CD4-positive, alpha-beta T cell treated with Interleukin-2 at 100 ng/mL for 4 hours (primary cell): ENCODE measurements at places on chromosomes 5 and 9.

DNA sequence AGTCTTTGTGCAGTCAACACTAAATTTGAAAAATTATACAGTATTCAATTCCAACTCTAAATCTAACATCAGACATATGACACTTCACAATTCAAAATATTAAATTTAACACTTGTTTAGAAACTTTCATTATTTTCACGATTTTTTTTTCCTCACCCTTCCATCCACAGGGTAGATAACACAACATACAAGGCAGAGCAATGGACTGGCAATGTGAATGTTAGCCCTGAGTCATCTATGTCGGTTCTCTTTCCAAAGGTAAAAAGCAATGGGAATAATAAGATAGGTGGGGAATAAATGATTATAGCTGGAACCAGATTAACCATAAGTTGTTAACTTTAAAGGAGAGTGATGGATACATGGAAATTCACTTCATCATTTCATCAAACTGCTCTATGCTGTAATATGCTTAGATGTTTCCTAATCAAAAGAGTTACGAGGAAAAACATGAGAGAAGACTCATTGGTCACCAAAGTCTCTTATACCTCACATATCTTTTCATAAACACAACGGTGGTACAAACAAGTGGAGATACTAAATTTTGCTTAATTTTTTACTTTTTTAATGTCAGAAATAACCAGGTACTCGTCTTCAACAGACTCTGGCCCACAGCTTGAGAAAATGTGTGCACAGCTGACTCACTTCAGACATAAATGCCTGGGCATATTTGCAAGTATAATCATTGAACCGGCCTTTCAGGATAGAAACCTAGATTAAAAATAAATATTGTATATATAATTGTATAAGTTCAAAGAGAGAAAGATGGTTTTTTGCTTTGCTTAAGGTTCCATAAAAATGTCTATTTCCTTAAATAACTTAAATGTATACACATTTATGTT lies 23.0 kb downstream of the RFX3 start:
- DNase-seq: no peak

DNA sequence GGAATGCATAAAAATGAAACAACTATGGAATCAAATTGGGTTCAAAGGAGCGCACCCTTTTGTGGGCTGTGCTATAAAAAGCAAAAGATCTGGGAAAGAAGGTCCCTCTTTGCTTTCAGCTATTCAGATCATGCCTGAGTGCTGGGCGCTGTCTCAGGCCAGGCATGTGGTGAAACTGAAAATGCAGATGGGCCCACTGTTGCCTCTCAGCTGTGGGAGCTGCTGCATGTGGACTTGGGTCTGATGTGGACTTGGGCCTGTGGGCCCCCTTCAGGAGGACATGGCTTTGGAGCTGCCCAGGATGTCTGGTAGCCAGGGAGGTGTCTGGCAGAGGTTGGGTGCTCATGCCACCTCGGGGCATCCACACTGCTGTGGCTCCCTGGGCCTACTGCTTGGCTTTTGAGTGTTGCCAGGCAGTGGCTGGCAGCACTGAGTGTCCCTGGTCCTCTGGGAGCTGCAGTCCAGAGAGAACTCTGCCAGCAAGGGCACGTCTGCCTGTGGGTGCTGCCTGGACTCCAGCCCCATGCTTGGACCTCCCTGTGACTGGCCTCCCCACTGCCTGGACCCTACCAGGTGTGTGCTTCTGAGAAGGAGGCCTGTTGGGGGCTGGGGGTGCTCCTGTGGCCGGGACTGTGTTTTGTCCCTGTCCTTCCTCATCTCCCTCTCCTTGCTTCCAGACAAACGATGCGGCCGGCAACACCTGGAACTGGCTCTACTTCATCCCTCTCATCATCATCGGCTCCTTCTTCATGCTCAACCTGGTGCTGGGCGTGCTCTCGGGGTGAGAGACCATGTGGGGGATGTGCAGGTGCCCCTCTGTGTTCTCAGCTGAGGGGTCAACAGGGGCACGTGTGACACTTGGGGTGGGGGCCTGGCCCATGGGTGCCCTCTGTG lies 74.3 kb downstream of the CACNA1B start:
- no peak for DNase-seq

- no peak for DNase-seq
Measured at GRCh38 chr5:174291162-174291561, 245.7 kb downstream of the NSG2 start.

- DNase-seq: peak; percentile 55
Measured at GRCh38 chr5:109656829-109657228, 32.9 kb upstream of the MAN2A1 start.

DNA sequence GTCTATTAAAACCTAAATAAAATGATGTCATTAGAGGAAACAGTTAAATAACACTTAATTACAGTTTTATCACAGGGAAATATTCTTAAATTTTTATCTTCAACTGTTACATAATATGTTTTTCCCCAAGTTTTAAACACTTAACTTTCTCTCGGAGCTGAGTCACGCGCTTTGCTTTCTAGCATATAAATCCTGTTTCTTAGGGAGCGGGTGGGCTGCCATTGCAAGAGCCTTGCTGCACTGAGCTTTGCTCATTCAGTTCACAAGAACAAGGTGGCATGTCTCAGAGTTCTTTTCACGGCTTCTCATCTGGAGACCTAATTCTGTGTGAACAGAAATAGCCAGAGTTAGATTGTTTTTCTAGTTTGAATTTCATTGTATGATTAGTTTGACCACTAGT lies 166.1 kb downstream of the ZSWIM6 start:
- no peak for DNase-seq

DNA sequence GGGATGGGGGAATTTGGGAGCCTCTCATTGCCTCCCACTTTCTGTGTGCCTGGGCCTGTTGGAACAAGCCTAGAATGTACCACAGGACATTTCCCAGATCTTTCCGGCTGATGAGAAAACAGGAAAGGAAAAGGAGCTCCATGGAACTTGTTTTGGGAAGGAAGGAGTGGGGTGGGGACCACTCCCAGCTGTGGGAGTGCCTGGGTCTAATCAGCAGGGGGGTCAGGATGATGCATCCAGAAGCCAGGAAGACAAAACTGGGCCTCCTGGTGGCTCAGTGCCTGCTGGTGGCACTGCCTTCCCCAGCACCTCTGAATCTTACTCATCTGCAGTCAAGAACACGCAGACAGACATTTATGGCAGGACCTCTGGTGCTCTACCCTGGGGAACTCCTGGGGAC lies 2.8 kb downstream of the SMIM33 start:
- no peak for DNase-seq

DNA sequence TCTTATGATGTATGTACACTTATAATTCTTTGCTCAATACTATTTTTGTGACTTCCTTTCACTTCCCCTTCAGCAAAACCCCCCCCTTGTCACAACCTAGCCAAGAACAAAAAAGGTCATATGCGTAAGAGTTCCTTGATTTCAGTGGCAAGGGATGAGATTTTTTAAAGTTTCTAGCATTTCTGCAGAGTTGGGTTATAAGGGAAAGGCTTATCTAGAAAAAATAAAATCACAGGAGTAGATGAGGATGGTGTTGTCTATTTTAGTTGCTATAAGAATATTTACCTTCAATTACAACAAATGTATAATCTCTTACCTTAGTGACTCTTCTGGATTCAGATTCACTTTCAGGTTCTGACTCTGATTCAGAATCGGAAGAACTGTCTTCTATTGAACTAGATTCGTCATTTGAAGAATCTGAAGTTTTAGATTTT lies 184.6 kb downstream of the AP3B1 start:
- no peak for DNase-seq

DNA sequence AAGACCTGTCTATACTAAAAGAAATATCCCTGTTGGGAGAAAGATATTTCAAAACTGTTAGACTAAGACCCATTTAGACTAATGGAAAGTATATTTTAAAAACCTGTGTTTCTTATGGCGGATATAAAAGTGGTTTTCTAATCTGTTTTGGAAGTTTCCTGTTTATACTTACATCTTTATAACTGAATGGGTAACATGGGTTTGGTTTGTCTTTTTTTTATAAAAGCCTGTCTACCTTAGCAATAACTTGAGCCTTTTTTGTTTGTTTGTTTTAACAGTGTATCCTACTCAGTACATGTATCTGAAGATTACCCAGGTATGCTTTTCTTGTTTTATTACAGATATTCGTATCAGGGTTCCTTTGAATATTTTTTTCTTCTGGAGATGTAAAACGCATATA lies 83.4 kb downstream of the PARP8 start:
- no peak for DNase-seq

- no peak for DNase-seq
Measured at GRCh38 chr9:113436728-113437515, 26.4 kb downstream of the C9orf43 start.

- no peak for DNase-seq
Measured at GRCh38 chr9:122252796-122253195, 11.8 kb downstream of the RBM18 start.

DNA sequence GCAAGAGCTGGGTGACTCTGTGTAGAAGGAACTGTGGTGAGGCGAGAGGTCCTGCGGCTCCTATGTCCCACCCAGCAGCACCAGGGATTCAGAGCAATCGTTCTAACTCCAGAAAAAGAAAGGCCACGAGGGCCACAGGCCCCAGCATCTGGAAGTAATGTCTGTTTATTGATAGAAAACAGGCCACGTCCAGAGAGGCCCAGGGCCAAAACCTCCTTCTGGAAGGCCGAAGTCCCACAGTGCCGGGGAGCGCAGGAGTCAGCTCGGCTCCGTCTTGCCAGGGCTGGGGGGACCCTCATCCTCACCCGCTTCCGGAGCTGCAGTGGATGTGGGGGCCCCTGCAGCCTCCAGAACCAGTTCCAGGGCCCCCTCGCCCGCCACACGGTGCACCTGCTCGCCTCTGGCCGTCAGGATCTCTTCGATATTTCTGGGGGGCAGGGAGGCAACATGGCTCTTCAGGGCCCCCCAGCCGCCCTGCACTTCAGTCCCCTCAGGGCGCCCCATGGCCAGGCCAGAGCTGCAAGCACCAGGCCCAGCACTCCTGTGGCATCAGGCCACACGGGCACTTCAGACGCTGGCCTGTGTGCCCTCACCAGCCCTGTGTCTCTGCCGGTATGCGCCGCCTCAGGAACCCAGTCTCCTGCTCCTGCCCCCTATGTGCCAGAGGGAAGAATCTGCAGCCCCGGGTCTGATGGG lies 1.6 kb downstream of the DNLZ start:
- no peak for DNase-seq

- DNase-seq: no peak
Measured at GRCh38 chr5:158679221-158679641, 420.5 kb downstream of the EBF1 start.

- DNase-seq: no peak
Measured at GRCh38 chr9:93496285-93496684, 42.9 kb upstream of the FAM120AOS start.

- no peak for DNase-seq
Measured at GRCh38 chr5:89213573-89213972, 330.6 kb upstream of the MEF2C start.

GRCh38 chr9:126126807-126127206 lies 199.8 kb upstream of the MVB12B start:
- DNase-seq: no peak

- DNase-seq: no peak
Measured at GRCh38 chr5:95759005-95759404, 27.9 kb downstream of the RHOBTB3 start.

- no peak for DNase-seq
Measured at GRCh38 chr5:19655627-19656026, 332.4 kb downstream of the CDH18 start.

DNA sequence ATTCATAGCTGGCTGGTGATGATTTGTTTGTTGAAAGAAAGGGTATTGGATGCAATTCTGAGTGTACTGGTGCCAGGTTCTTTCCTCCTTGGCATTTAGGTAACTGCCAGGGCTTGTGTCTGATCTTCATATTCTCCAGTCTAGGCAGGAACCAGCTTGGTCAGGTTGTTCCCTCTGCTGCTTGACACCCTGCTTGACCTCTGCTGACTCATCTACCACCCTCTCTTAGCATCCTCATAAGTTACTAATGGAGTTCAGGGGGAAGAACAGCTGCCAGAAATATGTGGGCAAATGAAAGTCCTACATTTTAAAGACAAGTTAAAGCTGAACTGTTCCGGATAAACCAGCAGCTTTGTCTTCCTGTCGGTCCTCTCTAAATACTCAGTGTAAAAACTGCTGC lies 116.1 kb upstream of the TNC start:
- DNase-seq: no peak

DNA sequence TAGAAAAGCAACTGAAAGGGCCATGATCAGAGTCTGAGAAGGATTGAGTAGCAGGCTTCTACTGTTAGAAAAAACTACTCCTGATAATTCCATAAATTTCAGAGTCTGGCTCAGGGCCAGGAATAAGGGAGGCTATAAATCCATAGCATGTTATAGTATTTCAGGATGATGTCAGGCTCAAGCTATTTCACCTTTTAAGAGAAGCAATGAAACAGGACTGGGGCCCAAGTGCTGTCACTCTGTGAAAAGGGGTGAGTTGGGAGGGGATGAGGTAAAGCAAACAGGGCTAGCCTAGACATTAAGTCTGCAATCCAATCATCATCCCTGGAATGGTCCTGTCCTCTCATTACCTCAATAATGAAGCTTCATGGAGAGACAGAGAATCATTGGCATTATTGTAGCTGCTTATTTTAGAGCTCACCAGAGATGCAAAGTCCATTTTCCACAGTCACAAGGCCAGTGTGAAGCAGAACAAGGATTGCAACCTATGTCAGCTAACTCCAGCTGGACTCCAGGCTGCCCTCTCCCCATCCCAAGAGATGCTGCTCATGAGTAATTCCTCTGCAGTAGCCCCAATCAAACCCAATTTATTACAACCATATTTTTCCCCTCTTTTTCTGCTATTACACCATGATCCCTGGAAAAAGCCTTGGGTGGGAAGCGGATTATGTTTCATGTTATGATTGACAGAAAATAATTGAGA lies 56.0 kb downstream of the PAPPA start:
- DNase-seq: no peak

DNA sequence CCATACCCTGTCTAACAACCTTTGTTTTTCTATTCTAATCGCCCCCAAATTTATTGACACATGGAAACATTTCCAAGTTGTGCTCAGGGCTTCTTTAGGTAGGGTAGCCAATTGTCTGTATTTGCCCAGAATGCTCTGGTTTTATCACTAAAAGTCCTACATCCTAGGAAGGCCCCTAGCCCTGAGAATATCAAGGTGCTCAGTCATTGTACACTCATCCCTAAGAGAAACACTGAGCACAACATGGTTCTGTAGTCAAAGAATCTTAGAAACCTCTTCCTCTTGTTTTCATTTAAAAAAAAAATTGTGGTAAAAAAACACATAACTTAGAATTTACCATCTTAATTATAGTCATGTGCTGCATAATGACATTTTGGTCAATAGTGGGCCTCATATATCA lies 69.0 kb upstream of the BASP1 start:
- no peak for DNase-seq

- DNase-seq: no peak
Measured at GRCh38 chr9:79975621-79976256, 404.0 kb downstream of the TLE4 start.

- DNase-seq: no peak
Measured at GRCh38 chr9:76910861-76911260, 4.9 kb upstream of the PRUNE2 start.

DNA sequence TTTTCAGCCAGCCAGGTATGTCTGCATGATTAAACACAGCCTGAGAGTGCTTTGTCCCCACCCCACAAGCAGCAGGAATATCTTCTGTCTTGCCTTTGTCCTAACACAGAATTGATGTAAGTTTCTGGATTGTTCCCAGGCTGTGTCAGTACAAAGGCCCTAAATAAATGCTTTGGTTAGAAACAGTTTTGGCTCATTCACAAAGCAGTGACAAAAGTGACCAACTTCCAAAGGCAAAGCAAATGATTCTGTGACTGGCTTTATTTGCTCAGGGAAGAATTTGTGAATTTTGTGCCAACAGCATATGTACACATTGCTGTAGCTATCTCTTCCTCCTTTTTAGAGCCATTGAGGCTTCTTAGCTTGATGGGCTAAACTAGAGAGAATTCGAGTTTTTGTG lies 133.7 kb downstream of the PLPPR1 start:
- no peak for DNase-seq

GRCh38 chr9:115057559-115057958 lies 60.4 kb downstream of the TNC start:
- DNase-seq: no peak
